Vagina (tissue), 2 donors: ENCODE measurements at places on chromosomes 12 and 14.

DNA sequence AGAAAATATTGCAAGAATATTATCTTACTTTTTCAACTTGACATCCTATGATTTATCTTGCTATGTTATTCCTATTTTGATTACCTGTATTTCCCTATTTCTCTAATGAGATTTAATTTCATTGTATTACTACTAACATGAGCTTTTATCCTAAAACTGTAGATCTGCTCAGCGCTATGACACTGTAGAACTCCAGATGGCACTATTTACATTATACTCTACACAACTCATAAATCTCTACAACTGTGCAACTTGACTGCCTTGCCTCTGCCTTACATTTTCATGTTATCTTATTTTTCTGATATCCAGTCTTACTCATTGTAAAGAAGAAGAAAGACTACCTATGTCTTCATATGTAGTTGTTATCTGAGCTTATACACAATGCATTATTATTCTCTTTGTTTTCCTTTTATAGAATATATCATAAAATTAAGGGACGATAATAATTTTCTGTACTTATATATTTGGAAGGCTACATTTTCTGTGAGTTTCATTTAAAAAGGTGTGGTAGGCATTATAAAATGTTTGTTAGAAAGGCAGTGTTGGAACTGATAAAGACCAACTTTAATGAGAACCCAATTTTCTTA is 24.1 kb downstream of the NUP37 start:
- DNase-seq, result no peak

GRCh38 chr14:104281768-104282301 is 143.4 kb downstream of the KIF26A start:
- DNase-seq, result no peak

- DNase-seq, result no peak
Measured at GRCh38 chr14:71286126-71286525, 378.9 kb downstream of the PCNX1 start.

DNA sequence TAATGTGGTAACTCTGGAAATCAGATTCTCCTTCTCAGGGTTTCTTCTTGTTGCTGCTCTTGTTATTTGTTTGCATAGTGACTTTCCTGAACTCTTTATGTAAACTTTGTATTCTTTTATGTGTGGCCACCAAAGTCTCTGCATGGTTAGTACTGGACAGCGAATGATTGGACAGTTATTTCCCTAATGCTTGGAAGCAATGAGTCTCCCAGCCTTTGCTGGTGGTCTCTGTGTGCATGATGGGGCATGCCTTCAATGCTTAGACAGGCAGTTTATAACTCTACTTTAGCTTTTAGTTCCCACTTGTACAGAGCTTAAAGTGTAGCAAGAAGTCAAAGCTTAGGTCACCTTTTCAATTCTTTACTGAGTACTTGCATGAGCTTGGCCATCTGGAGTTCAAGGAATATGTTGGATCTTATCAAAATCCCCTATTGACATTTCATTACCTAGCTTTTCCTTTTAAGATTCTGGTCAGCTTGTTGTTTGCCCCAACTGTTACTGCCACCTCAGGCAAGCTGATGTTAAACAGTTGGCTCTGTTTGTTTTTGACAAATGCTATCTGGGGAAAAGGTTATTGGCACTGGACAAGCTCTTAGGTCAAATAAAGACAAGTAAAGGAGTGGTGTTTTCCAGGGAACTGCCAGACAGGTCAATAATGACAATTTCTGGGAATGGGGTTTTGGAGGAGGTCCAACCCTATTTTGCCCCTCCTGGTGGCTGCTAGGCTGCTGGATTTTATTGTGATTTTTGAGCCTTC is 12.3 kb downstream of the CCDC91 start:
- DNase-seq, result no peak

- DNase-seq, result no peak
Measured at GRCh38 chr14:60356386-60356785, 107.4 kb downstream of the PPM1A start.

DNA sequence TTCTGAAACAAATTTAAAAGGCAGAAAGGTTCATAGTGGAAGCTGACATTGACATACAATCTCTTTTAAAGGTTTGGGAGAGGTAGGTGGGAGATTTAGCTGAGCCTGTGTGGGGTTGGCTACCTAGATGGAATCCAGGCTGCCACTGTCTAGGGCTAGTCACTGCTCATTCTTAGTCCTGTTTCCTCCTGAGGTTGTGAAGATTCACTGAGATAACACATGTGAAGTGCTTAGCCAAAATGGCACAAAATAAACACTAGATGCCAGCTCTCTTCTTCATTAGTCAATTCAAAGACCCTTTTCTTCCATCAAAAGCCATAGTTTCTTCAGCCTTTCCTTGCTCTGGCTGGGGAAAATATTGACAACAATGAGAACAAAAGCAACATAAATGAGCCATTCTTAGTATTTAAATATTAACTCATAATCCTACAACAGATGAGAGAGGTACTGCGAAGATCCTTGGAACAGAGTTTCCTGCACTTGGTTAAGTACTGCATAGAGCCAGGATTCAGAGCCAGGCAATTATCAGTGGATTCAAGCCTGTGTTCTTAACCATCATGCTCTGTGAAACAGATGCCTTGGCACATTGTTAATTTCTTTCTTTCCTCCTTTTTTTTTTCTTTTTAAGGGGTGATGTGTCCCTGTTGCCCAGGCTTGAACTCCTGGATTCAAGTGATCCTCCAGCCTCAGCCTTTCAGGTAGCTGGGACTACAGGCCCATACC is 3.5 kb downstream of the MYF6 start:
- DNase-seq, result no peak

- DNase-seq, result no peak
Measured at GRCh38 chr14:78173346-78174035, 3.3 kb downstream of the NRXN3 start.

GRCh38 chr12:114598111-114598510 is 85.9 kb downstream of the TBX3 start:
- no peak for DNase-seq

DNA sequence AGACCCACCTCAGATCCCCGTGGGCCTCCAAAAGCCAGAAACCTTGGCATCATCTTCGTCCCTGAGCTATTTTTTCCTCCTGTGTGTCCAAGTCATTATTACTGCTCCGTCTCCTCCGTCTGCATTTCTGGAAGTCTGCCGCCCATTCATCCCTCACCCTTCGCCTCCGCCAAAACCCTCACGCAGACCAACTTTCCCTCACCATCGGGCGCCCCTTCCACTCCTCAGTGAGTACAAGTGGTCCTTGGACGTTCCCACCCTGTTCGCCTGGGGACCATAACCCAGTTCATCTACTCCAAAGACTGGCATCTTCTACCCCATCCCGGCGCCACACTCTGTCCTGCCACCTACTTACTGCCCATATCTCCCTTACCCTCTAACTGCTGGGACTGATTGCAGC is 3.7 kb upstream of the LTBP2 start:
- DNase-seq, result no peak

DNA sequence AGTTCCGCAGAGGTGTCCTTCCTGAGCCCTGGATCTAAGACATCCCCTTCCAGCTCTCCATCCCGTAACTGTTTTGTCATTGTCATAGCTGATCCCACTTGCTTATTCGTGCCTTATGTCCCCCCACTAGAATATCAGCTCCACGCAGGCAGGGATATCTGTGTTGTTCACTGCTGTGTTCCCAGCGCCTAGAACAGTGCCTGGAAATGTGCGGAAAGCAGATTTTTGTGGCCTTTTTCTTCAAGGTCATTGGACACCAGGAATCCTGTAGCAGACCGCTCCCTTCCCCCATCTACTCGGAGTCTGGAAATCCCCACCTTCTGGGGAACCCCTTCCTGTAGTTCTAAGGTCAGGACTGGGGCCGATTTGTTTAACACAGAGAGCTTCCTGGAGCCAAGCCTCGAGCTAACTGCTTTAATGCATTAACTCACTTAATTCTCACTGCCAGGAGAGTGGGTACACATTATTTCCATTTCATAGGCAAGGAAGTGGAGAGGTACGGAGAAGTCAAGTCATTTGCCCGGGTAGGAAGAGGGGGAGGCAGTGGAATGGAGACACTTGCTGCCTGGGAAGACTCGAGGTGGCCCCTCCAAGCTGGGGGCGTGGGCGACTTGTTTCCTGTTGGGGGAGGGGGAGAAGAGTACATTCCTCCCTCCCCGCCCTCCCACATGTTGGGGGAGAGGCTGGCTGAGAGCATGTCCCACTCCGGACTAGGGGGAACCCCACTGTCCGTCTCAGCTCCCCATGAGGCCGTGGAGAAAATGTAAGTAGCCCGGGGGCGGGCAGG is 1.2 kb upstream of the SH2B3 start:
- no peak for DNase-seq

GRCh38 chr14:91135039-91135438 is 21.2 kb downstream of the DGLUCY start:
- DNase-seq, result no peak

- DNase-seq, result no peak
Measured at GRCh38 chr14:99747582-99748330, 45.5 kb upstream of the EML1 start.

GRCh38 chr12:68483592-68484383 is 126.9 kb upstream of the RAP1B start:
- no peak for DNase-seq

- no peak for DNase-seq
Measured at GRCh38 chr12:39830171-39830570, 210.6 kb upstream of the ABCD2 start.

- no peak for DNase-seq
Measured at GRCh38 chr12:105865886-105866285, 272.9 kb downstream of the NUAK1 start.

DNA sequence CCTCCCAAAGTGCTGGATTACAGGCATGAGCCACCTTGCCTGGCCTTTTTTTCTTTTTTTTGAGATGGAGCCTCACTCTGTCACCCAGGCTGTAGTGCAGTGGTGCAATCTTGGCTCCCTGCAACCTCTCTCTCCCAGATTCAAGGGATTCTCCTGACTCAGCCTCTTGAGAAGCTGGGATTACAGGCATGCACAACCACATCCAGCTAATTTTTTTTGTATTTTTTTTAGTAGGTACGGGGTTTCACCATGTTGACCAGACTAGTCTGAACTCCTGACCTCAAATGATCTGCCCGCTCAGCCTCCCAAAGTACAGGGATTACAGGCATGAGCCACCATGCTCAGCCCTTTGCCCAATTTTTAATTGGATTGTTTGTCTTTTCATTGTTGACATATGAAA is 58.0 kb downstream of the SINHCAF start:
- no peak for DNase-seq

- DNase-seq, result no peak
Measured at GRCh38 chr14:96964726-96965415, 167.7 kb downstream of the VRK1 start.

DNA sequence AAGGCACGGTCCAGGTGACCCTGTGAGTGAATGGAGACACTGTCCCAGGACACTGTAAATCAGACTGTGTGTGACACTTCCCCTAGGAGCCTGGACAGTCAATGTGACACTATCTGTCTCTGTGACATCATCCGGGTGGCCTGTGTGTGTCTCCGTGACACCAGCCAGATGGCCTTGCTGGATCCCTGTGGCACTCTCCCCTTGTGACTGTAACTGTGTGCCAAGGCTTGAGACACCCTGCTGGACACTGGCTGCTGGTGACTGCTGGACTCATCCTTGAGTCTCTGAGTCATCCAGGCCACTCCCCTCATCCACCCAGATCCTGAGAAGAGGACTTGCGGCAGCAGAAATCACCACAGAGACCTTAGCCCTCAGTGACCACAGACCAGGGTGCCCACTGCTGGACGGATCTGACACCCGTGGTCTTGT is 51.6 kb downstream of the MVK start:
- no peak for DNase-seq

- no peak for DNase-seq
Measured at GRCh38 chr14:106538201-106538600, 1011.8 kb downstream of the TMEM121 start.

GRCh38 chr14:51807356-51807755 is 53.1 kb upstream of the GNG2 start:
- DNase-seq, result no peak

DNA sequence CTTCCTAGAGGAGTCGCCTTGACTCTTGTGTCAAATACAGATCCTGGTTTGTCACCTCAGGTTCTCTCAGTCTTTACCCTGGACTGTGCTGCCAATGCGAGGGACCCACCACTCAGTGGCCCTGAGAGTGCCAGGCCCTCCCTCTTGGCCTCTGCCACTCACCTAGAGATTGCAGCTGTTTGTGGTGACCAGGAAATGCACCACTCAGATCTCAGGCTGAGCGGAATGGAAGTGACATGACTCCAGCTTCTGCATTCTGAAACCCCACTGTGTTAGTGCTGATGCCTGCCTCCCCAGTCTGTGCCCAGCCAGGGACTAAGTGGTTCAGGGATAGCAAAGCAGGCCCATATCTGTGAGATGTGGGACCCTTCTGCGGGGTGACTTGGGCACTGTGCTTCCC is 27.8 kb upstream of the NEDD1 start:
- DNase-seq, result no peak

- DNase-seq, result no peak
Measured at GRCh38 chr12:58919231-58920101, 838 bp downstream of the LRIG3 start.

DNA sequence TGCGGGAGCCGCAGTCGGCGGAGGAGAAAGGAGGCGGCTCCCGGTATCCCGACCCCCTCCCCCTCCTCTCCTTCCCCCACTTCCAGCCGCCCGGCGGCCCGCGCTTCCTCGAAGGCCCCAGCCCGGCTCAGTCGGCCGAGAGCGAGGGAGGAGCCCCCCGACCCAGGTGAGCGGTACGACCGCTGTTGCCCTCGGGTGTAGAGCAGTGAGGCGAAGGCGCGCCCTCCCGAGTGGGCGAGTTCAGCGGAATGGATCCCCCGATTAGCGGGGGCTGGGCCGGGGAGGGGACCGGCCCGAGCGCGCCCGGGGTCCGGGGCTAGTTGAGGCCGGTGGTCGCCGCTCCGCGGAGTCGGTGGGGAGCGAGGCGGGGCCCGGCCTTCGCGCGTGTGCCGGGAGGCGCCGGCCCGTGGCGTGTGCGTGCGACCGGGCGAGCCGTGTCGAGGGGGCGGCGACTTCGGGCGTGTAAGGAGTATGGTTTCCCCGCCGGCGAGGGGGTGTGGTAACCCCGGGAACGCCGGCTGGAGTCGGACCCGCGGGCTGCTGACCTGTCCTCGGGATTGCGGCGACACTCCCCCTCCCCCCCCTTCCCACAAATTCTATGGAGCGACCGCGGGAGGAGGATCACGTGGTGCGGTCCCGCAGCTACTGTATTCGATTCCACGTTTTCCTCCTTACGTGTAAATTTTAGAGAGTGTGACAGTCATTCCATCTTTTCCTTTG is 501 bp downstream of the RIMKLB start:
- no peak for DNase-seq

DNA sequence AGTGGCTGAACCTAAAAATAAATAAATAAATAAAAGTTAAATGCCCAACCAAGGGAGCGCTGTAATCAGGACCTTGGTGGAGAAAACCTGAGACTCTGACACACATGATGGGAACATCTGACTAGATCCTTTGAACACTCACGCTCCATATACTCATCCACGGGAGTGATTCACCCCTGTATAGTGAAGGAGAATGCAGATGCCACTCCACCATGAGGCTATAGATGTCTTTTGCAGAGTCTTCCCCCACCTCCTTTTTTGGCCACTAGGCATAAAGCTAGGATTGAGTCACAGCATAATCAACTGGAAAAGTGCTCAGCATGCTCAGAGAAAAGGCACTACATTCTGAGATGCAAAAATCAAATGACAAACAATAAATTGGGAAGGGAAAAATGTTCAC is 19.0 kb downstream of the ADAM20 start:
- no peak for DNase-seq
